ENCODE measurements at places on chromosomes 5 and 9.

- no peak for DNase-seq
Measured at GRCh38 chr5:64165500-64166200, at the start of gene RNF180. RNF180 (plus strand) TSS chr5:64165843; CDS start chr5:64200808, 34,965 bp downstream.

- DNase-seq: peak; percentile 33
Measured at GRCh38 chr5:160280384-160281095, 31.8 kb downstream of the CCNJL start.

- no peak for DNase-seq
Measured at GRCh38 chr5:16970826-16971225, 34.7 kb upstream of the MYO10 start.

DNA sequence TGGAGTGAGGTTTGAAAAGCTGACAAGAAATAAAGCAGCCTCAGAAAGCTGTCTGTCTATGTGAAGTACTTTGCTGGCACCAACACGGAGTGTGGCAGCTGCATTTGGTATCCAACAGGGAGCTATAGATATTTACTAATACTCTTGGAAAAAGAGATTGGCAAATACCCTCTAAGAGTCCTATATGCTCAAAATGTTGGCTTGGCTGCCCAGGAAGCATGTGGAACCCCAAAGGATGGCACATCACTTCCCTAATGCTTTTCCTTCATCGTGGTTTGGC is 398.3 kb downstream of the TLE4 start:
- no peak for DNase-seq

DNA sequence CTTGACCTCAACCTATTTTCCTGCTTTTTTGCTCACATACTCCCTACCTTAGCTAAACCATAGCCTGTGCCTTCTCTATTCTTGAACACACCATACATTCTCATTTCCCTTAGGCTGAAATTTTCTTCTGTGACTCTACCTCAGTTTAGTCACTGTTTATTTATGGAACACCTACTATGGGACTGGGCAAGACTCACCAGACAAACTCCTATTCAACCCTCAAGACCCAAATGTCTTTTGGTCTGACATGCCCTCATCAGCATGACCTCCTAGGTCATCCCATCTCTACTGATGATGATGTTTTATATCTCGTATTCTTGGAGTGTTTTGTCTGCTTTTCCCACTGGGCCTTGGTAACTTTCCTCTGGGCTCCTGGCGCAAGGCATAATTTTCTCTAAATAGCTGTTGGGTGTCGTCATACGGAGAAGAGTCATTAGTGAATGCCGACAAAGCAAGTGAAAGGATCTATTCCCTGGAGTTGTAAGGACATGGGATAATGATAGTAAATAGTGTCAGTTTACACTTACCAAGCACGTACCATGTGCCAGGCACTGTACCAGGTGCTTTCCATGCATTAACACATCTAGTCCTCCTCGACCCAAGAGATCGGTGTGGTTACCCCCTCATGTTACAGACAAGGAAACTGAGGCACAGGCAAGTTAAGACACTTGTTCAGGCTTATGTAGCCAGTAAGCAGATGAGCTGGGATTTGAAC is 22.4 kb upstream of the PITX1 start:
- no peak for DNase-seq

Data from C1 segment of cervical spinal cord (tissue), 14 donors.